Right renal pelvis (tissue), 4 donors: ENCODE measurements at places on chromosomes 13 and 19. TPM values are rescaled to one million over a fixed set of nuclear protein-coding genes. Genes with fewer than 3 reads are reported as not detected.

- no peak for DNase-seq
These were observed 537.4 kb downstream of the MYO16 start for GRCh38 chr13:109166804-109167203.

DNA sequence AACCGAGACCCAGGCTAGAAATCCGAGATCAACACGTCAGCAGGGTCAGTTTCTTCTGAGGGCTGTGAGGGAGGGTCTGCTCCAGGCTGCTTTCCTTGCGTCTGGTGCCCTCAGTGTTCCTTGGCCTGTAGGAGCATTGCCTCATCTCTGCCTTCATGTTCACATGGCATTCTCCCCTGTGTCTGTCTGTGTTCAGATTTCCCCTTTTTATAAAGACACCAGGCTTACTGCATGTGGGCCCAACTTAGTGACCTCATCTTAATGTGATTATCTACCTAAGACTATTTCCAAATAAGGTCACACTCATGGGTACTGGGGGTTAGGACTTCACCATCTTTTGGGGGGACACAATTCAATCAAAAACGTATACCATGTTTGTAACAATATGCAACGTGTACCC lies 57.2 kb upstream of the C1QTNF9 start:
- DNase-seq = no peak

DNA sequence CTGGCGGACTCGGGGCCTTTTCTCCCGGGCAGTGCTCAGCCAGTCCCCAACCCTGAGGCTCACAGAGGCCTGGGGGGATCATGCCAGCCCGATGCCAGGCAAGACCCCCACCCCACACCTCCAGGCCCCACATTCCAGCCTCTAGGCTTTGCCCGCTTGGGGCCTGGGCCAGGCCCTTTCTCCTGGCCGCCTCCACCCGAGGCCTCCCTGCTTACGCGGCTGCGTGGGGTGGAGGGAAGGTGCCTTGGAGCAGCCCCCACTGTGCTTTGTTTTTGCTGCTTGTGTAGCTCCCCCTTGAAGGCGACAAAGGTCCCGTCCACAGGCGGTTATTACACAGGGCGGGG lies 38.4 kb downstream of the SMIM24 start:
- no peak for DNase-seq

Gene FNDC3A
- polyA plus RNA-seq = 80.5 TPM

Gene SLC25A41
- 0.40 TPM for polyA plus RNA-seq

Gene CGB8
- polyA plus RNA-seq = not detected

Gene SHC2
- polyA plus RNA-seq = 41.9 TPM

Gene PSPN
- 2.2 TPM for polyA plus RNA-seq

Gene ADGRE3
- 0.11 TPM for polyA plus RNA-seq
